ENCODE measurements at places on chromosomes 12 and 14.

- DNase-seq: no peak
Observed at GRCh38 chr12:69272511-69272910, 33.1 kb downstream of the CPSF6 start.

DNA sequence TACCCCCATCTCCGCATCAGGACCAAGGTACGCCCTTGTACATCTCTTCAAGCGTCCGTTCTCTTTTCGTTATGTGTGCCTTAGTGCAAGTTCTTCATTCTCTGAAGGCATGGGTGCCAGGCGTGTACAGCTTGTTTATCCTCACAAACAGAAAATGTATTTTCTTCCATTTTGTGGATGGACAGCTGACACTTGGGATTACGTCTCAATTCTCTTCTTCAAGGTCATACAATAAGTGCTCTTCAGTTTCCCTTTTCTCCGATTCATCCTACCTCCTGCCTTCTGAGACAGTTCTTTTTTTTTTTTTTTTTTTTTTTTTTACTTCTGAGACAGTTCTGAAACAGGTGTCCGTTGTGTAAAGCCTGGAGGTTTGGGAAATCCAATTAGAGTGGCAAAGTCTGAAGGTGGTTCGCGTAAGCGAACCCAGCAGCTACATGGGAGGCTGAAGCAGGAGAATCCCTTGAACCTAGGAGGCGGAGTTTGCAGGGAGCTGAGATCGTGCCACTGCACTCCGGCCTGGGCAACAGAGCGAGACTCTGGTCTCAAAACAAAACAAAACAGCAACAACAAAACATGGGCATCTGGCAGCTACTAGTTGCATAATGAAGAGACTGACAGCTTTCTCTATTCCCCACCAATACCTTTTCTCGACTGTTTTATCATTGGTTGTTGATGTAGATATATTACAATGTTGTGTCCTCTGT is 734 bp downstream of the COX6A1 start:
- DNase-seq: no peak

DNA sequence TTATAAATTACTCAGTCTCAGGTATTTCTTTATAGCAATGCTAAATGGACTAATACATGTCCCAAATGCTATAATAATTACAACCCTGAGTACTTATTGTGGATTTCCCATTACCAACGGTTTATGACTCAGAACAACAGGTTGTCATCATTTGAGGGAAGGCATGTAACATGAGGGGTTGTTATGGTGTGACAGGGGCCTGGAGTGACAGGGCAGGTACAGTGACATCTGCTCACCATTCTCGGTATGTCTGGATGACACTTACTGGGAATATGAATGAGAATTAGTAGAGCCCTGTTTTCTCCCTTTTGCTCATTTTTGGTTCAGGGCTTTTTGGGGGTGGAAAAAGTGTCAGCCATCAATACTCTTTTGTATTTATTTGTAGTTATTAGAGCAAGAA is 36.2 kb upstream of the FERMT2 start:
- no peak for DNase-seq

DNA sequence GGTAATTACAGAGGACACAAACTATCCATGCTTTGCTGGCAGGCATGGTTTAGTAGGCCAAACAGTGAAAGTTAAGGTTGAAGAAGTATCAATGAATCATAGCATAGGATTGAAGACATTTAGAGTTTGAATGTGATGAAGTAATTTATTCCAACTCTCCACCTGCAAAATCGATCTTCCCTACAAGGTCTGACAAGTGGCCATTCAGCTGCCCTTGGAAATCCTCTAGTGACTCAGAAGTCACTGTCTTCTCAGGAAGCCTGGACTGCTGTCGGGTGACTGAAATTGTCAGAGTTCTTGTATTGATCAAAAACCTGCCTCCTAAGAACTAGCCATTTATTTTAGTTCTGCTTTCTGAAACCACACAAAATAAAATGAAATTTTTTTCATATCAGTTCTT is 17.7 kb upstream of the STXBP6 start:
- no peak for DNase-seq

GRCh38 chr12:16526693-16527092 is 79.3 kb downstream of the LMO3 start:
- DNase-seq: no peak

DNA sequence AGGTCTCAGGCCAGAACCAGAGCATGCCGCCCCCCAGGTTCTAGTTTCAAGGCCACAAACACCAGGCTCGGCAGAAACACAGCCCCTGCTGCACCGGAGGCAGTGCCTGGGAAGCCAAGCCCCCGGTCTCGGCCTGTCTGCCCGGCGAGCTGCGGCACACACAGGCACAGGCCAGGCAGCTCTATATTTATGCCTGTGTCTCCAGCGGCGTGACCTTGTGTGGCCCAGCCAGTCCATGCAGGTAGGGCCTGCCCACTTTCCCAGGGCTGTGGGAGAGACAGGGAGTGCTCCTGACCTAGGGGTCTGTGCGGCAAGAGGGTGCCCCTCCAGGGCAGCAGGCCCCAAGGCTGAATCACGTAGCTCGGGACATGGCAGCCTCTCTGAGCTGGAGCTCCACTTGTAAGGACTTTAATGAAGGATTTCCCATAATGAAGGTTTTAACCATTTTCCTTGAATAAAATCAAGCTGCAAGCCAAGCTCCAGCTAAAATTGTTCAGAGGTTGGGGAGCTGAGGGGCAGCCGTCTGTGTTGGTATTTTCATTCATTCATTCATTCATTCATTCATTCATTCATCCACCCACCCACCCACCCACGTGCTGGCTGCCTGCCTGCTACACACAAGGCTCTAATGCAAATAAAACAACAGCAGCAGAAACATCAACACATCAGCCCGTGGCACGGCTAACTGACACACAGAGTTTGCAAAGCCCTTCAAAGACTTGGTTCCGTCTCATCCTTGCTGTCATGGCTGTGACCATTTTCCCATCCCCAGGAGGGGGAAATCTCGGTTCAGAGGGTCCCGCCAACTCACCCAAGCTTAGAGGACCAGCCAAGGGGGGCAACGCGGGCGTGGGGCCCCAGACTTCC is 92.0 kb downstream of the RFLNA start:
- no peak for DNase-seq

DNA sequence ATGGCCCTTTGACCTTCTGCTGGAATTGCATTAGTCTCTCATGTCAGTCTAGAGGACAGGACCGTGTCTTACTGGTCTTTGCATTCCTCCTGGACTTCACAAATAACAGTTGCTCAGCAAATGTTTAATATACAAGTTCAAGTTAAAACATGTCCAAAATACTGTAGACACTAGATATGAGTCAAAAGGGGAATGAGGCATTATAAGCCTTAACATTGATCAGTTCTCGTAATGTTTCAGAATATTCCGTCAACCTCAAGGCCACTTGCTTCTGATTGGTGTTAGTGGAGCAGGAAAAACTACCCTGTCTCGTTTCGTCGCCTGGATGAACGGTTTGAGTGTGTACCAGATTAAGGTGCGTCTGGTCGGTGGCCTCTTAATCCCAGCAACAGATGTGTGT is 59.9 kb downstream of the HSP90AA1 start:
- no peak for DNase-seq

GRCh38 chr12:90102957-90103652 is 394.5 kb upstream of the ATP2B1 start:
- DNase-seq: peak; percentile 55

DNA sequence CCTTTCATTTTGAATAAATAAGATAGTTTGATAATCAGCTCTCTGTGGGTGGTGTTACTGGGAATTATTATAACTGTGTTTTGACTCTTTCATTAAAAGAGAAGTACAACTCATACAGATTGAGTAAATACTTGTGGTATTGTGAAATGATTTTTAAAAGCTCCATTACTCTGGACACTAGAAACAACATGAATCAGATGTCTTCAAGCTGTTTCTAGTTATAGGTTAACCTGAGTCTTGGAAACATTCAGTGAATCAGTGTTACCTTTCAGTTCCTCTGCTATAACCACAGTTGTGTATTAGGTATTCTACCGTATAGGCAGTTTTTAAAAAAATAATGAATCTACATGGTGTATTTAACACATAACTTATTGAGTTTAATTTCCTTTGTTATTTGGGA is 128.4 kb upstream of the SSTR1 start:
- DNase-seq: no peak

DNA sequence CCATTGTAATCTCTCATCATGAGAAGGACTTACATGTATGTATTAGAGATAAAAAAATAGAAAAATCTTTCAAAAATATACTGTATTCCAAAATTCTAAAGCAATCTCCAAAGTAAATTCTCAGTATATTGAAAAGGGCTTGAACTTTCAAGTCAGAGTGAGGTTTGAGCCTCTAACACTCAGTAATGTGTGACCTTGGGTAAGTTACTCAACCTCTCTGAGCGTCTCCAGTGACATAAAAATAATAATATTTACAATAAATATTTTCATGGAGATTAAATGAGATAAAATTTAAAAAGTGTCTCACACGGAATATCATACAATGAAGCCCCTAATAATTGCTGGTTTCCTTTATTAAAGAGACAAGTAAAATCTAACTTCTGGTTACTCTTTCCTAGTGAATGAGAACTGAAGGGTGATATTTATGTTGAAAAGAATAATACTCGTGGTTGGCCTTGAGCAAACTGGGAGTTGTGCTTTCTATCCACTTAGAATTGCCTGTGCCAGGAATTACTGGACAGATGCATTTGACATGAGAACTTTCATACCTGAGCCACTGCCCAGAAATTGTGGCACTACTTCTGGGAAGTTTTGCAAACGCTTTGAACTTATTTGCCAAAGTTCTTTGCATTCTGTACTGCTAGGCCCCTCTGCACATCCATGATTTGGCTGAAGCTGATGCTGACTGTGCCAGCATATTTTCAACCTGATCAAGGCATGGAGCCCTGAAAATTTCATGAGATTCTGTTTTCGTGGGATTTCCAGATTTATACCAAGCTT is 933.7 kb downstream of the GALC start:
- no peak for DNase-seq

- DNase-seq: no peak
Observed at GRCh38 chr12:95462081-95462480, 11.9 kb upstream of the METAP2 start.

GRCh38 chr14:33679461-33680225 is 271.2 kb downstream of the EGLN3 start:
- DNase-seq: no peak

- no peak for DNase-seq
Observed at GRCh38 chr12:122452701-122453285, 30.3 kb upstream of the CLIP1 start.

- no peak for DNase-seq
Observed at GRCh38 chr12:46390881-46391280, 18.3 kb upstream of the SLC38A2 start.

GRCh38 chr12:79020106-79020505 is 155.5 kb downstream of the SYT1 start:
- DNase-seq: no peak

GRCh38 chr12:117013726-117014125 is 85.5 kb downstream of the TESC start:
- no peak for DNase-seq

All from CD4-positive, alpha-beta T cell treated with Interleukin-12 subunit alpha and Interleukin-12 subunit beta, for 1 hour (primary cell).